ENCODE measurements at places on chromosomes 7 and 10.

DNA sequence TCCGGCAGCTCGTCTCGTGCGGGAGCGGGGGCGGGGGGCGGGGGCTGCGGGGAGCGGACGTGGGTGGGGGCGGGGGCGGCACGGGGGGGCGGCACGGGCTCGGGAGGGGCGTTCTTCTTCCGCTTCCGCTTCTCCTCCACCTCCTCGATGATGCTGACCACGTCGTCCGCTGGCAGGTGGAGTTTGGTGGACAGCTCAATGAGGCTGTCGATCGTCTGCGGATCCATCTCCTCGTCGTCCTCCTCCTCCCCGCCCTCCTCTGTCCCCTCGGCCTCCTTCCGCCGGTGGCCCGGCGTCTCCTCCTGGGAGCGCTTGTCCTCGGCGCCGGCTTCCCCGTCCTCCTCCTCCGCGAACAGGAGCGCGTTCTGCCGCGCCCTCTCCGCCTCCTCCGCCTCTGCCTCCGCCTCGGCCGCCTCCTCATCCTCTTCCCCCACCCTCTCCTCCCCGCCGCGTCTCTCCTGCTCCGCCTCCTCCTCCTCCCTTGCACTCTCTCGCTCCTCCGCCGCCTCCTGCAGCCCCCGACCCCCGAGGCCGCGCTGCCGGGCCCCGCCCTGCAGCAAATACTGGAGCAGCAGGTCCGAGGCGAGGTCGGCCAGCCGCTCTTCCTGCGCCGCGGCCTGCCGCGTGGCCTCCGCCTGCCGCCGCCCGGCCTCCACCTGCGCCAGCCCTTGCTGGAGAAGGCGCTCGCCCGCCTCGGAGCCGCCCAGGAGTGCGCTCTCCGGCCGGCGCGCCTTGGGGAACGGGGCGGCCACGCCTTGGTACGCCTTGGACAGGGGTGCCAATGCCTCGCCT is 1.9 kb downstream of the VGF start:
- DNase-seq, result no peak

- no peak for DNase-seq
These were observed 22.6 kb downstream of the CPXM2 start for GRCh38 chr10:123869020-123869414.

DNA sequence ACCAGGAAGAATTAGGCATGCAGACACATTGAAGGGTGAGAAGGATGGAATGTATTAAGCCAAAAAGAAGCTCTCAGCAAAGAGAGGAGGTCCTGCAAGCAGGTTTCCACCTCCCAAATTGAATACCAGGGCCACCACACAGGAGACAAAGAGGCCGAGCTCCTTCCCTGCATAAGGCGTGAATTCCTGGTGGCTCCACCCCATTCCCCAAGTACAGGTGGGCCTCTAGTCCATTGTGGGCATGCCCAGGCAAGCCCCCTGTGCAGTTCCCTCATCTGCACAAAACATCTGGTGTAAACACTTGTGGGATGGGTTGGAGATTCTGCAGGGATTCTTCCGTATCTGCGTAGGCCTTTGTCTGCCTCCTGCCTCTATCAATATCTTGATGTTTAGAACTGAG is 817.5 kb downstream of the NRG3 start:
- no peak for DNase-seq

DNA sequence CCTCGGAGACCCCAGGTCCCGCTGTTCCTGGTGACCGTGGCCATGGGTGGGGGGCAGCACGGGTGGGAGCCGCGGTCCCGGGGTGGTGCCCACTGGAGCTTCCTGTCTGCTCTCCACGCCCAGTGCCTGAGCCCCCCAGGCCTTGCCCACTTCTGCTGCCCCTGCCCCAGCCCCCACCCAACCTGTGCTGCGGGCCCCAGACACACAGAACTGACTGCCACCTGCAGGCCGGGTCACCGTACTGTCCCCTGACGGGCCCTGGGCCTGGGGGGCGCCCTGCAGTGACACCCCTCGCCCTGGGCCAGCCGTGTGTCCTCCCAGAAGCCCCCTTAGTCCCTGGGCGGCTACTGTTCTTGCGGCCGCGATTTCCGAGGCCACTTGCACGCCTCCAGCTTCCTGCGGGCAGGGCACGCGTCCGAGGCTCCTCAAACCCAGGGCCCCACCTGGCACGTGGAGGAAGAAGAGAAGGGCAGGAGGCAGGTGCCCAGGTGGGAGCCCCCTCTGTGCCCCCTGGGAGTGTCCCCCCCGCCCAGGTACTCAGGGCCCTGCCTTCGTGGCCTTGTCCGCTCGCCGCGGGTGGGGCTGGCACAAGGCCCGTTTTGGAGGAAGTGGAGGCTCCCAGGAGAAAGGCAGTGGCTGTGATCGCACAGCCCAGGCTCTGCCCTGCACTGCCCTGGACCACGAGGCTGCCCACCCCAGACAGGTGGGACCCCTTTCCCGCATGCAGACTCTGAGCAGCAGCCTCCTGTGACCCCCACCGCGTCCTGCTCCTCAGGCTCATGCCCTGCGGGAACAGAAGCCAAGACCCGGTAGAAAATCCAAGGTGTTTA is 10.4 kb downstream of the TMEM184A start:
- no peak for DNase-seq

Data from uterus (tissue), 4 donors.